ENCODE measurements at places on chromosomes 6 and 20.

- DNase-seq, result no peak
Observed at GRCh38 chr6:165117121-165117520, 192.3 kb downstream of the C6orf118 start.

GRCh38 chr20:23526850-23527249 lies 35.9 kb downstream of the CST8 start:
- no peak for DNase-seq

DNA sequence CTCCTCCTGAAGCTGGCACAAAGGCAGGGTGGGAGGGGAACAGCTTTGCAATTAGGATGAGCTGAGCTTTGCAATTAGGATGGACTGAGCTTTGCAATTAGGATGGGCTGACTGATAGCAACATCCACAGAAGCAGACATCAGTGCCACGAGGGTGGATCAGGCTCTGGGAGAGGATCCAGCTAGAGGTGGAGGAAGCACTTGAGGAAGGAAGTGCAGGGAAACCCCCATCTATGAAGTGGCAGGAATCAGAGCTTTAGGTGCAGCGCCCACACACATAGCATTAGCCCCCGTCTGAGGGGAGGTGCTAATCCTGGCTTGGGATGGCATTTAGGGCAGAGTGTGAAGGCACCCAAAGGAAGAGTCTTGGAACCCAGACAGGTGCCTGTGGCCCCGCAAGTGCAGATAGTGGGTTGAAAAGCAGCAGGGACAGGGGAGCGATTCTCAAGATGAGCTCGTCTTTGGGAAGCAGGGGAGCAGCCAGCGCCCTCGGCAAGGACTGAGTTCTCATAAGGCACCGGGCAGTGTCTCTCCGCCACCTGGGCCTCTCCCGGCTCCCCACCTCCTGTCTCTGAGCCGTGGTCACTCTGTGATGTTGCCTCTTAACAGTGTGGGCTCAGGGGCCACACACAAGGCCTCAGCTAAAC lies 12.0 kb upstream of the THBS2 start:
- DNase-seq, result no peak

- DNase-seq, result no peak
Observed at GRCh38 chr6:142357879-142358278, 56.1 kb downstream of the ADGRG6 start.

GRCh38 chr6:21219241-21219640 lies 374.3 kb upstream of the SOX4 start:
- DNase-seq, result no peak

Measured in DND-41 (cell line).